GM03348 (cell line): ENCODE measurements at places on chromosomes 1 and 21.
A peak's percentile ranks its signal among the peaks of the same experiment; 100 is the strongest.

DNA sequence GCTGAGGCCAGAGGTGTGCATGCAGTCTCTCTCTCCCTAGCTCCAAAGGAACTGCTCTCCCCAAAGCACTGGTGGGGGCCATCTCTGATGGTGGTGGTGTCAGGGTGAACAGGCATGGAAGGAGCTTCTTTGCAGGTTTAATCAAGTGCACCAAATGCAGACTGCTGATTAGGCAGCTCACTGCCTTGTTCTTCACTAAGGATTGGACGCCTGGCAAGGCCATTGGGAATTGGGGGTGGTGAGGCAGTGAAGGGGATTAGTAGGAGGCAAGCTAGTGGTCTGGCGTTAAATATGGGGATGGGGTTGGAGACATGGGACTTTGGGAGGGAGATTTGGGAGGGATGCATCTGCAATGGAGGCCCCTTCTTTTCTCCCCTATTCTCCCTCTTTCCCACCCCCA, 1.5 kb downstream of the CACNA1E start:
- DNase-seq, result no peak

DNA sequence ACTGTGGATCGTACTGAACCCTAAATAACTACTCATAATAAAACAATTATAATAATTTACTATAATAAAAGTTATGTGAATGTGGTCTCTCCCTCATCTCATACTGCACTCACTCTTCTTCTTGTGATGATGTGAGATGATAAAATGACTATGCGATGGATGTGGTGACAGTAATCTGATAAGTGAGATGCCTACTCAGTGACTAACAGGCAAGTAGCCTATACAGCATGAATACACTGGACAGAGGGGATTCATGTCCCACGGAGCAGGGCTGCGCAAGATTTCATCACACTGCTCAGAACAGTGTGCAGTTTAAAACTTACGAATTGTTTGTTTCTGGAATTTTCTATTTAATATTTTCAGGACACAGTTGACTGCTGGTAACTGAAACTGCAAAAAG, 304.0 kb downstream of the DUSP10 start:
- peak; percentile 30 for DNase-seq

DNA sequence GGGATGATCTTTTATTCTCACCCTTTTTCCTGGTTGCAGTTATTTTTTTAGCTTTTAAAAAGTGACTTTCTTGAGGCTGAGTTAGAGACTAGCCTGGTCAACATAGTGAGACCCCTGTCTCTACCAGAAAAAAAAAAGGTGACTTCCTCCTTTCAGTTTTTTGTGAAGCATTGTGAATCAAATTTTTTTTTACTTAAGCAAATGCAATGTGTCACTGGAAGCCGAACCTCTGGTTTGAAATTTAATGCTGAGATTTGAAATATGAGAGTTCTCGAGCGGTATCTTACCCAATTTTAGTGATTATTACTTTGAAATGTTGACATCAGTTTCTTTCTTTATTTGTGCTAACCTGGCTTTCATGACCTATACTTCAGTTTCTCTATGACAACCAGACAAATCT, 3.6 kb downstream of the CAP1 start:
- DNase-seq, result no peak

- DNase-seq, result no peak
Observed at GRCh38 chr1:194289569-194290266, 1103.3 kb upstream of the B3GALT2 start.

DNA sequence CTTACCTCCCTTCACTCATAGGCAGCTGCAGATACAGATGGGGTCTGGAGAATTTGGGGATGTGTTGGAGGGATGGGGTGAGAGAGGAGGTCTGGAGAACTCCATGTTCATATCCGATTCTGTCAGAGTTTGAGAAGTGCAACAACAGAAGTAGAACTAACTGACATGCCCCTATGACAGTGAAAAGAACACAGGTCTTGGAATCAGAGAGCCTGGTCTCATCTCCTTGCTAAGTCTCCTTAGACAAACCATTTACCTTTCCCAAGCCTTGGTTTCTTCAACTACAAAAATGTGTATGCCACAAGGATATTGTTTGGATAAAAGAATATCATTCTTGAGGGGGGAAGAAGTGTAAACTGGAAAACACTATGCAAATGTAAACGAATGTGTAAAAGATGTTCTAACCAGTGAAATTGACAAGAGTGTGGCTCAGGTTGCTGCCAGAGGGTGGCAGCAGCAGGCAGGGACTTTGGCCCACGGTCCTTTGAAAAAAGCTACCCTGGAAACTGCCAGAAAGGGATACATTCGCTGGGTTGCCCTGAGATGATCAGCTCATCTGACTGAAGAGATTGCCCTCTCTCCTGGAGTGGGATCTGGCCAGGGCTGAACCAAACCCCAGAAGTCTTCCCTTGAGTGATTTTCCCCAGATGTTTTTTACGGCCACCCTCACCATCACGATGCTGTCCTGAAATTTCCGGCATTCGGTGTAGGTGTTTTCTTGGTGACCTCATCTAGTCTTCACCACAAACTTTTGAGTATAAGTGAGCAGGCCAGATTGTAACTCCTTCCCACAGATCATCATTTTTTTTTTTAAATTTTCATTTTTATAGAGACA, 17.0 kb upstream of the CD2 start:
- DNase-seq, result peak; percentile 87

DNA sequence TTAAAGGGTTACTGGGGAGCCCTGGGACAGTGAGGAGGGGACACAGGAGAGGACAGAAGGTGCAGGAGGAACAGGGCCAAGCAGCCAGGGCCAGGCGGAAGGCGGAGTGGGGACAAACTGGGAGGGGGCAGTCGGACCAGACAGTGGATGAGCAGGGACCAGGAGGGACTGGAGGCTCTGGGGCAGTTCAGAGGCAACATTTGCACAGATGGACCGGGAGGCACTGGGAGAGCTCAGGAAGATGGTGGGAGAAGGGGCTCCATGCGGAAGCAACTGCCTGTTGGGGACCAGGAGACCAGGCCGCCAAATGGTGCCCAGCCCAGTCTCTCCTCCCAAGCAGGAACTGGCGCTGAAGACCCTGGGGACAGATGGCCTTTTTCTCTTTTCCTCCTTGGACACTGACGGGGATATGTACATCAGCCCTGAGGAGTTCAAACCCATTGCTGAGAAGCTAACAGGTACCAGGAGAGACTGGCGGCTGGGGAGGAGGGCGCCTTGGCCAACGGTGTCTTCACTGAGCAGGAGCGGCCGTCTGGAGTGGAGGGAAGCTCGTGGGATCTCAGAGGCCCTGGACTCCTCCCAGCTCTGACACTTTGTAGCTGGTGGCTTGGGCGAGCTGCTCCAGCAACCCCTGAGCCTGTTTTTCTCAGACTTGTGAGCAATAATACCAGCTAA, 847 bp downstream of the SELENON start:
- DNase-seq, result peak; percentile 43

DNA sequence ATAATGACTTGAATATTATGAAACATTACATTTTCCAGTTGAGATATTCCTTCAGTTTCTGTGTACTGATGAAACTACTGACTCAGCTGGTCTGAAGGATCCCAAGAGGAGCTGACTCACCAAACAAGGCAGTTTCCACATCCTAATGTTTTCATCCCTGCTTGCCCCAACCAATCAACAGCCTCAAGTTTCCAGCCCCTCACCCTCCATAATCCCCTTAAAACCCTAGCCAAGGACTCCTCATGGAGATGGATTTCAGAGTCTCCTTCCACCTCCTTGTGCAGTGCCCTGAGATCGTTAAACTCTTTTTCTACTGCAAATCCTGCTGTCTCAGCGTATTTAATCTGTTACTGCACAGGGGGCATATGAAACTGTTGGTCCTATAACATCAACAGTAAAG, 83.1 kb upstream of the HAO2 start:
- DNase-seq, result peak; percentile 74

DNA sequence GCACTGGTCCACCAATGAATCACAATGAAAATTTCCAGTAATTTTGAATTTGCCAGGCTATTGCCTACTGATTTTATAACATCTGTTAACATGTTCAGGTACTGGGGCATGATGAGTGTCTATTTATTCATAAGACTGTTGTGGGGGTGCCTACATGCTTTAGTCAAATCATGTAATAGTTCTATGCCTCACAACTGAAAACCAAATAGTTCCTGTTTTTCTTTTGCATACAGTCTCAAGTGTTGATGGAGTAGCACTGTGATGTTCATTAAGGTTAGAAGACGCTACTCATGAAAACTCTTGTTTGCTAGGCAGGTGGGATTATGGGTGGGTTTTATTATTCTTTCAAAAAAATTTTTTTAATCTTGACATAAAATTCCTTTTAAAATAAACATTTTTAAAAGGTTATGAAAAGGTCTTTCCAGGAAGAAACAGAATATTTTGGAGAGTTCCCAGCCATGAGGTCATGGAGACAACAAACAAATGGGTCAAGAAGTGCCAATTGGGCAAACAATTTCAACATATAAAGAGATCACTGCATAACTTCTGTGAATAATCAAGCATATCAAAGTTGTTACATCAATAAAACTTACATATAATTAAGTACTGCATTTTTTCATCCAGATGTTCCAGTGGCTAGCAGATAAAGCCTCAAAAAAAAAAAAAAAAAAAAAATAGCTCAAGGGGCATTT, 40.2 kb upstream of the NHLH2 start:
- DNase-seq, result no peak

DNA sequence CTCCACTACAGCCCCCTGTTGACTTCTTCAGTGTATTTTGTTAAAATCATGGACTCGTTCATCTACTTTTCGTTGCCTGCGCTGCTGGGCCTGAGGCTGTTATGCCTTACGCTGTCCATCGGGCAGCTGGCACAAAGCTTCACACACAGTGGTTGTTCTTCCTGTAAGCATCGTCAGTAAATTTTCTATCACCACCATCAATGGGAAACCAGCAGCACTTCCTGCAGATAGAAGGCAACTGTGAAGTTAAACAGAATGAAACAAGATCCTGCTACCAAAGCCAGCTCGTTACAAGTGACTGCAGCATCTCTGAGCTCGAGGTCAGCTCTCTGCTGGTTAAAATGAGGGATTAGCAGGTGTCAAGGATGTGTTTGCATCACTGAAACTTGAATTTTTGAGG, 21.9 kb upstream of the PADI6 start:
- no peak for DNase-seq

- peak; percentile 89 for DNase-seq
Observed at GRCh38 chr1:163069142-163069541, at the start of gene RGS4. Gene RGS4, plus strand, starts transcription at chr1:163069361. Its CDS starts 124 bp downstream, at chr1:163069485.

GRCh38 chr1:41360786-41361494, at the start of gene FOXO6:
Gene FOXO6, plus strand, starts transcription at chr1:41361434.
- DNase-seq, result peak; percentile 100

- DNase-seq, result no peak
Observed at GRCh38 chr1:201053155-201053860, 29.8 kb upstream of the KIF21B start.

GRCh38 chr1:240094041-240094722, 2.5 kb downstream of the FMN2 start:
- no peak for DNase-seq

GRCh38 chr1:64486193-64486592, 16.3 kb downstream of the CACHD1 start:
- no peak for DNase-seq

DNA sequence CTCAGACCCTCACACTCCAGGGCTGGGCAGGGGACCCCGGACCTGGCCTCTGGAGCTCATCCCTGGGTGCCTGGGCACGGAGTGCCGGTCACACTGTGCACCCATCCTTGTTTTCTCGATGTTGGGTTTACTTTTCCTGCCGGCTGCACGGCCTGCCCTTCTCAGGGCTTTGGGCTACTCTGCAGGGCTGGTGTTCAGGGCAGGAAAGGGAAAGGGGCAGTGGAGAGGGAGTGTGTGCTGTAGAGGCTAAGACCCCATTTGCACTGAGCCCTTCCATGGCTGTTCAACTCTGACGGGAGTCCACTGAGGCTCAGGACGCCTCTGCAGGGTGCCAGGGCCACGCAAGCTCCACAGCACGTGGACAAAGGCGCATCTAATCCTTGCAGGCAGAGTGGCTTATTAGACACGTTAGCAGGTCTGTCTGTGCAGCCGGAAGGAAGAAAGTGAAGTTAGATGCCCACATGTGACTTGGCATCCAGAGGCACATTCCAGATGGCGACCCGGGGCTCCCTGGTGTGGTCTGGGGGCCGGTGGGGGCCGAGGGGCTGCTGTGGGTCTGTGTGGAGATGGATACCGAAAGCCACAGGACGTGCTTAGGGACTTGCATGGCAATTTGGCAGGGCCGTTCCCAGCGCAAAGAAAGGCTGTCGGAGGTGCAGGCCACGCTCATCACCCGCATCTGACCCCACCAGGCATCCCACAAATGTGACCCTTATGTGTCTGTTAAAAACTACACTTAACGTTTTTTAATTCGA, 33.6 kb downstream of the COL18A1 start:
- no peak for DNase-seq

GRCh38 chr1:52365071-52365745, 797 bp downstream of the CC2D1B start:
- peak; percentile 81 for DNase-seq

DNA sequence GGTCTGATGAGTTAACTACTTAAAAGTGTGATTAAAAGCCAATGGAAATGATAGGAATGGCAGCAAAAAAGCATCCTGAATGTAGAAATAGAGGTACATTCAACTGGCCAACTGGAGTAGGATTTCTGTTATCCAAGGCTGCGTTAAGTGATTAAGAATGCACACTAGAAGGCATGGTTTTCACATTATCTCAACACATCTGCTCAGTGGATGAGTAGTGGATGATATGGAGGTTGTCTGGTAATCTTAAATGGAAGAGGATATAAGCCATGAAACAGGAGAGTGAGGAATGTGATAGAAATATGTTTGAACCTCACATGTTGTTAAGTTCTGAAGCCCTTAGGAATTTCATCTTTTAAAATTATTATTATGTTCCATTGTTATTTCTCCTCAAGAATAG, 839.9 kb downstream of the USP25 start:
- DNase-seq, result no peak

GRCh38 chr21:44789880-44790279, 11.7 kb downstream of the UBE2G2 start:
- no peak for DNase-seq

GRCh38 chr1:226814751-226815537, 55.5 kb upstream of the PSEN2 start:
- DNase-seq, result peak; percentile 77

- no peak for DNase-seq
Observed at GRCh38 chr1:19250629-19251304, 557 bp downstream of the EMC1 start.

GRCh38 chr1:234396871-234397270, 23.6 kb downstream of the COA6 start:
- DNase-seq, result no peak

DNA sequence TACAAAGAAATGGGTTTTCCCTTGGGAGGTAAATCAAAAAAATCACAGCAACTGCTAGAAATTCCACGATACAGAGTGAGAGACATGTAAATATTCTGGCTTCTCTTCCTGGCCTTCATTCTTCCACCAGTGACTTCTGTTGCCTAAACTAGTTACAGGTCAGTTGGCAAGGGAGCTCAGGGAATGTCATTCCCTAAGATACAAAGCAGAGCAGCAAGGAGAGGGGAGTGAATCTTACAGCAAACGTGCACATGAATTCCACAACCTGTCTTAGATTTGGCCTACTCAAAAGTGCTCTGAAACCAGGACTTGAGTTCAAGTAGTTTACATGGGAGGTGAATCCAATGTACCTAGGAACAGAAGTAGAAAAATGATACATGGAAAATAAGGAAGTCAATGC, 445.3 kb upstream of the LRRC7 start:
- no peak for DNase-seq

- DNase-seq, result no peak
Observed at GRCh38 chr1:214516434-214517326, 34.7 kb downstream of the PTPN14 start.
